Stimulated activated CD4-positive, alpha-beta T cell treated with anti-CD3 and anti-CD28 coated beads, Interleukin-4, amount 100 ng/mL, for 48 hours (primary cell): ENCODE measurements at places on chromosomes 7 and 10.

DNA sequence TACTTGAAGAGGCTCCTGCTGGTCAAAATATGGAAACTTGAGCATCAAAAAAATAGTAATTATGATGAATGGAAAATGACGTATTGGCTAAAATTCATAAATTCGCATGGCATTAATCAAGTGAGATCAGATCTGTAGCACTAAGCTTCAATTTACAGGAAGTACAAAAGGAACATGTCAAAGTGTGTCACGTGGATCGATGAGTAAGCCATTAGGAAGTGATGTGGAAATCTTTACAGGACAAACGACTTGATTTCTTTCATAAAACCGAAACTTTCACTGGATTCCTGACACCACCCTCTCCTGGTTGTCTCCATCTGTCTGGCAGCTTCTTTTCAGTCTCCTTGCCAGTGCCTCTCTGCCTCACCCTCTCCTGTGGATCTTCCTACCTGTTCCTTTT is 25.8 kb downstream of the AKR1C8 start:
- no peak for DNase-seq

- no peak for DNase-seq
Measured at GRCh38 chr7:115349635-115350034, 427.7 kb downstream of the MDFIC start.

DNA sequence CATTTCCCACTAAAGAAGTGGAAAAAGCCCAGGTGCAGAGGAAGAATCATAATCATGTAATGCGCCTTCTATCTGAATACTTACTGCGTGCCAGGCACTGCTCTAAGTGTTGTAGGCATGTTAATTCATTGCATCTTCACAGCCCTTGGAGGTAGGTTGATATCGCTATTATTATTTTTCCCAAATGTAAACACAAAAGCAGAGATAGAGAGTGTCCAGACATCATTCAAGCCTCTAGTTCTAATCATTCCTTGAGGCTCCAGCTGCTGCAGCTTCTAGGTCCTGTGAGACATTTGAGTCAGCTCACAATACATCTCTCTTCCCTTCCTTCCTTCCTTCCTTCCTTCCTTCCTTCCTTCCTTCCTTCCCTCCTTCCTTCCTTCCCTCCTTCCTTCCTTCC is 25.0 kb downstream of the GALNTL5 start:
- no peak for DNase-seq

DNA sequence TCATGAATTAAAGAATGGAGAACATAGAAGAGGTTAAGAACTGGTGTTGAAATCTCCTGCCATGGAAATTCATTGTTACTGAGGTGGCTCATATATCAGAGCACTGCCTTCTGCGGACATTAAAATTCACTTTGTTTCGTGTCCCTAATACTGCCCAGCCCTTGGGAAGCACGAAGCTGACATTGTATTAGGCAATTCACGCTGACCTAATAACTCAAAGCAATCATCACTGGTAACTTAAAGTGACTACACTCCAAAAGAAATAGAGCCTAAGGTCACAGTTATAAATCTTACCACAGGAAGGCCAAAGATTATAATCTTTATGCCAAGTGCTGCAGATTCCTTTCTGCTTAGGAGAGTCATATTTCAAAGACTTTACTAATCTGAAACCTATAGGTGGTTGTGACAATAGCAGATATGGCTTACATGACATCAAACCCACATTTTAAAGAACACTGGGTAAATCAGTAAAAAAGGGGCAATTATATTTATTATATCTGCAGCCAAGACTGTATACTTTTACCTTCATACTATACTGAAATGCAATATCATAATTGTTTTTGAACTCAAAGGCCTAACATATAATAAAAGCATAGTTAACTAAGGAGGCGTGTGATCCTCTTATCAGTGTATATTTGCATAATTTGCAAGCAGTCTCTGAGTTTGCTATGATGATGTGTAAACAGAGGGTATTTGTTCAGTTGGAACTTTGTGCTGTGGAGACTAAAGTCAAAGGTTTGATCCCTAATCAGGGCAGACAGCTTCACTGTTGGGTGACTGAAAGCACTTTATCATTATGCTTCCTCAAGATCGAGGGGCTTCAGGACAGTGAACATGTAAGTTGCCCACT is 51.9 kb upstream of the CAPZA2 start:
- no peak for DNase-seq

- peak; percentile 25 for DNase-seq
Measured at GRCh38 chr10:71285180-71285545, 33.9 kb upstream of the SLC29A3 start.

DNA sequence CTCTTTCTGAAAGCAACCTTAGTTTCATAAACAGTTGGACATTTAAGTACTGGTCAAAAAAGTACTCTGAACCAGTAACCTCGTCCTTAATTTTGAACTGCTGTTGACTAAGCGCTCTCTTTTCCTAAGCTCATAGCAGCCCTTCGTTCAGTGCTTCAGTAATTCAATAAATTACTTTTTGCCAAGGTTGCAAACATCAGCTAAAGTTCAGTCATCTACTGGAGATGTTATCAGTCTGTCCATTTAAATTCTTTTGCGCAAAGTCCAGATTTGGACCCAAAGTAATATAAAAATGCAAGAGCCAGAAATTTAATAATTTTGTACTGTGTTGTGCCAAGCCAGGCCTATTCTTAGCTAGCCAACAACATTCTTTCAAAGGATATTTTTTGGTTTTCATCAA is 8.4 kb downstream of the PTPRE start:
- no peak for DNase-seq

DNA sequence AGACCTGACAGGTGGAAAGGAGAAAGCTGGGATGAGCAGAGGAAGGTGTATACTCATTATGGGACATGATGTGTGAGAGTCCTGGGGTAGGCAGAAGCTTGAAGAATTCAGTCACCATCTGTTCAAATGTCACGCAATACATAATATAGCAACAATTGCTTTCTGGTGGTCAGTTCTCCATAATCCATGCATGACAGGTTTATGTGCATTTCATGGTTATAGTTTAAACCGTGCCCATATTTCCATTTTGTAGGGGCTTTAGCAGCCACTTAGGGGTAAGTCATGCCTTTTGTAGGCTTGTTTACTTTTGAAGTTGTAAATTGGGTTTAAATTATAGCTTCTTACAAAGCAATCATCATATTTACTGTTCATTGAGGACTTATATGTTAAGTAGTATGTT is 158.8 kb downstream of the NXPH1 start:
- no peak for DNase-seq

DNA sequence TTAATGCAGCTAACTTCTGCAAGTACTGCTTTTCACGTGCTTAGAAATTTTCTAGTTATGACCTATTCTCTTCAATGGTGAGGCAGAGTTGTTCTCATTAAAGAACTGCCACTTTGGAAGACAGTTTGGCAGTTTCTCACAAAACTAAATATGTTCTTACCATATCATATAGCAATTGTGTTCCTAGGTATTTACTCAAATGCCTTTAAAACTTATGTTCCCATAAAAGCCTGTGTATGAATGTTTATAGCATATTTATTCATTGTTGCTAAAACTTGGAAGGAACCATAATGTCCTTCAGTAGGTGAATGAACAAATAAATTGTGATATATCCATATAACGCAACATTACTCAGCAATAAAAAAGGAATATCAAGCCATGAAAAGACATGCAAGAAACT is 555.1 kb upstream of the POT1 start:
- no peak for DNase-seq

- no peak for DNase-seq
Measured at GRCh38 chr10:23530079-23530478, 91.2 kb downstream of the OTUD1 start.

DNA sequence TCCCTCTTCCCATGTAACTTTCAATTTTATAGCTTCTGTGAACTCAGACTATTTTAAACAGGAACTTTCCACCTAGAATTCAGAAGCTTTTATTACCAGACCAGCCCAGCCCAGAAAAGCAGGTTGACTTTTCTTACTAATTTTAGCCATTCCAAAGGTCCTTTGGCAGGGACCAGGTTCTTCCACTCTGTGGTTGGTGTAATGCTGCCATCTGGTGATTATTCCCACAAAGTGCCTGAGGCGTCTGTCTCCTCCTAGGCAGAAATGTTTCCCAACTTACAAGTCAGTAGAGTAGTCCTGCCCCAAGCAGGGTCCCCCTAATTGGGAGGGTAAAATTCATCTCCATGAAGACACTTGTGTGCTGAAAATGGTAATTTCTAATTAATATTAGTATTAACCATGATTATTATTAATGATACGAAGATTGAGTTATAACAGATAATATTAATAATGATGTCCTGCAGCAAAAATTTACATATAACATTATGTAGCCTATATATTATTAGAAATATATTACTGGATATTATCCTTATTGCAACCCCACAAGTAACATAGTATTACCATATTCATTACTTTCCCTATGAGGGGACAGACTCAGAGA is 53.0 kb upstream of the PPP1R17 start:
- no peak for DNase-seq

DNA sequence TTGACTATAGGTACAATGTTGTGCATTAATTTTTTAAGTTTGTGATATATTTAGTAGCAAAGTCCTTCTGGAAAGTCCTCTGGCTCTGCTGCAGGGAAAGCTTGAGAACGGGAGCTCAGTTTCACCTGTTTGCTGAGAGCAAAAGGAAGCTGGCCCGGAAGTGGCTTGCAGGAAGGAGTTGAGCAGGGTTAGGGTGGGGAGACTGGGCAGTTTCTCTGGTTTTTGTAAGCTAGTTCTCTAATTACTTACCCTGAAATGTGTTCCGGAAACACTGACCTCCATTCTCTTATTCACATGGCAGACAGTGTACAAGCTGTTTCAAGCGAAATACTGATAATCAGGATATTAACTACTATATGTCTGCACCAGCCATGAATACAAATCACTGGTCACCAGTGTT is 22.3 kb downstream of the MAP3K8 start:
- no peak for DNase-seq

DNA sequence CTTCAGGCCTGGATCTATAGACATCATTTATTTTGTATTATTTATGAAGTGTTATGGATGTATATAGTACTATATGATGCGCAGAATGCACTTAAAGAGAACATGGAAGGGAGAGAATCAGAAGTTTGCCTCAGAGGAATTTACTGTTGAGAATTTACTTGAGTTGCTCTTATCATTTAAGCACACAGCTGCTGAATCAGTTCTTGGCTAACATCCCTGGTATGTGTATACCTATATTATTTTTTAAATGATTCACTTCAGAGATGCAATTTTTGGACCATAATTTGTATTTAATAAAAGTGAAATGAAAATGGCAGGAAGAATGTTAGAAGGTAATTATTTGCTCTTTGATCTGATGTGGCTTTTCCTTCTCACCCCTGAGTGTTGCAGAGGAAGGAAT is 191.6 kb downstream of the BICC1 start:
- no peak for DNase-seq

DNA sequence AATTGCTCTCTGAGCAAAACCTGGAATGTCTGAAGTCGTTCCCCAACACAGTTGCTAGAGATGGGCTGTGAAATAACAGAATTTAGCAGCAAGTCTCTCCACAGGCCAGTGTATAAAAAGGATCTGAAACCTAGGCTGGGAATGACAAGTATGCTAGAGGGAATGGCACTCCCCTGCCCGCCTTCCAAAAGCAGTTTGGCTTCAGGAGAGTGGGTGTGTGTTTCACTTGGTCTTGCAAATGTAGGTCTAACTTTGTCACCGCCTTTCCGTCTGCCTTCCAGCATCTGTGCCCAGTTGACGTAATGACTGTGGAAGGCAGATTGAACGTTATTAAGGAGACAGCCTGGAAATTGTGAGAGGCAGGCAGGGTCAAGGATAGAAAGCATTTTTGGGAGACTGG is 18.0 kb upstream of the MTURN start:
- no peak for DNase-seq

GRCh38 chr10:113709221-113709838 is 29.6 kb downstream of the CASP7 start:
- no peak for DNase-seq

DNA sequence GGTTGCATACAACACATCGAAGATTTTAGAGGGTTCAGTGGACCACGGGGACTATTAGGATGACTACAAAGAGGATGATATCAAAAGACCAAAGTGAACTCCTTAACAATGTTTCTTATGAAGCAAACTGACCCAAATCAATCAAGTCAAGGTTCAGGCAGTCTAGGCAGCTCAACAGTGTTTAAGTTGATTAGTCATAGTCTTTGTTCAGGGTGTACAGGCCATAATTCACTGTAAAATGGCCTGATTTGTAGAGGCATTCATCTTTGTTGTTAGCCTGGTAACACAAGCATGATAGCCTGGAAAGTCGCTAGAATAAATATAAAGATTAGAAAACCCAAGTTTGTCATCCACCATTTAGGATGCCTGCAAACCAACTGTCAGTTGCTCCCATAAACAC is 32.6 kb downstream of the ANTXRL start:
- DNase-seq: no peak

- DNase-seq: no peak
Measured at GRCh38 chr10:63140077-63140476, 6.9 kb downstream of the NRBF2 start.

DNA sequence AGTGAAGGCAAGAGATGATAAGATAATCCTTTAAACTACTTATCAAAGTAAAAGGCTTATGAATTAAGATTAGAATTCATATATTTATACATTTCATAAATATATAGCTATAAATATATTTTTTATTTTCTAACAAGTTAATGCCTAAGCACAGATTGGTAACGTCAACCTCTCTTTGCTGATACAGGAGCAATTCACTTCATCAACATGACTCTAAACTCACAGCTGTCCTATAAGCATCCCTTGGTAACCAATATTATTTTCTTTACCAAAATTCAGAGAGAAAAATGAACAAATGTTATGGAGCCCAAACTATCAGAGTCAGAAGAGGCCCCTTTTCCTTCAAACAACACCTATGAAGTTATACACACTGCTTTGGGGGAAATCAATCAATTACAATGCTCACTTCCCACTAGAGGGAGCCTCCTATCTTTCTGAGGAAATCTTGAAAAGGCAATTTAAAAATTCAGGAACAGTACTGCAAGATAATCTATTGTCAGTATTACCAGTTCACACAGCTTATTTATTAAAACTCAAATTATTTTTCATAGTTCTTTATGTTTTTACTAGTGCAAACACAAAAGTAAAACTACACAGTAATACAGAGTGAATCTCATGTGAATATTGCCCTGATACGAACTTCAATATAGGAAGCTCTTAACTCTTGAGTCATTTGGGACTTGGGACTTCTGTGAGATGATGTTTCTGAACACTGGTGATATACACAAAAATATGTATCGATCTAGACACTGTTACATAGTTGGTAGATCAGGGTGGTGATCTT is 51.0 kb upstream of the NOBOX start:
- DNase-seq: no peak

- no peak for DNase-seq
Measured at GRCh38 chr7:23287612-23288011, 11.5 kb upstream of the MALSU1 start.

DNA sequence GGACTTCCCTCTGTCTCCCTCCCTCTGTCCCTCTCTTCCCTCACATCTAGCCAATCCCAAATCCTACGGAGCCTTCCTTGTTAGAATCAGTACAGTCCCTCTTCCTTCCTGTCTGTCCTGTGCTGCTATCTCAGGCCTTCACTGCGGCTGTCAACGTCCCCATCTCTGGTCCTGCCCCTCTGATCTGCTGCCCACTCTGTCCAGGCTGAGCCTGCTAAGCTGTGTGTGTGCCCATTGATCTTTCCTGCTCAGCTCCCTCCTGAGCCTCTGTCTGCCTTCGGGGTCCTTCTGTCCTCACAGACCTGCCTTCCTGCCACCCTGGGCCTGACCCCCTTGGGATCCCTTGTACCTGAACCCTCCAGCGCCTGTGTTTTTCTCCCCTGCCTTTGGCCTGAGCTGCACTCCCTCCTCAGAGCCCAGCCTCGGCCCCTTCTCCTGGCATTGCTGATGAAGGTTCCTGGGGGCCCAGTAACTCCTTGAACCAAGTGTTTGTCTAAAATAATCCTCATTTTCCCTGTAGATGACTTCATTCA is 182.1 kb upstream of the SHH start:
- no peak for DNase-seq
